HFFc6 (cell line): ENCODE measurements at places on chromosomes 3 and 15. TPM values are rescaled to one million over a fixed set of nuclear protein-coding genes. Genes with fewer than 3 reads are reported as not detected.

GRCh38 chr3:172262991-172263608, 185.2 kb downstream of the GHSR start:
- H3K27me3 ChIP-seq: peaks cover 1% of the 10 kb centered on the region; the same call in 1 of the 2 replicates
- DNase-seq: no peak
- peaks cover 42% of the 10 kb centered on the region for H3K4me1 ChIP-seq

GRCh38 chr15:29054171-29055045, 168.6 kb downstream of the APBA2 start:
- H3K27me3 ChIP-seq: no peaks in the 10 kb centered on the region; the same call in 1 of the 2 replicates
- H3K36me3 ChIP-seq: 0 out of 2 replicates have a peak, but pooled peaks cover 4% of the 10 kb centered on the region
- no peaks in the 10 kb centered on the region for H3K4me1 ChIP-seq

DNA sequence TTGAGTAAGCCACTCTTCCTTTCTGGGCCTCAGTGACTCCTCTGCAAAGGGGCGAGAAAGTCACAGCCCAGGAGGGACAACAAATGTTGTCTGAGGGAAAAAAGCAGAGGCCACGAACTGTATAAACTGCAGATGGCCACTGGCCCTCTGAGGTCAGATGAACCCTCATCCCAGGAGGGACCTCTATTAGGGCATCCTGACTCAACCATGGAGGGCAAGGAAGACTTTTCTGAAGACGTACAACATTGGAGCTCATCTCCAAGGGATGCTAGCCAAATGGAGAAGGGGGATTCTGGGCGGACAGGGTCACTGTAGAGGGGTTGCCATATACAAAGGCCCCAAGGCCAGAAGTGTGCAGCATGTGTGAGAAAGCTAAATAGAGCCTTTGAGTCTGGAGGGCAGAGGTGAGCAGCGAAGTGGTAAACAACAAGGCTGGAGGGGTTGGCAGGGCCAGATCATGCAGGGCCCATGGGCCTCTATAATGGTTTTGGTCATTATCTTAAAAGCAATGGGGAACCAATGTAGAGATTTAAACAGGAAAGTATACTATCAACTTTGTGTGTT, 16.7 kb downstream of the GRAMD2A start:
- DNase-seq: no peak
- H3K36me3 ChIP-seq: no peaks in the 10 kb centered on the region
- peaks cover 12% of the 10 kb centered on the region; the same call in 1 of the 2 replicates for H3K4me1 ChIP-seq
- H3K27ac ChIP-seq: no peak overlapping the region
- no peak overlapping the region for H3K4me3 ChIP-seq
- peaks cover 32% of the 10 kb centered on the region for H3K27me3 ChIP-seq

DNA sequence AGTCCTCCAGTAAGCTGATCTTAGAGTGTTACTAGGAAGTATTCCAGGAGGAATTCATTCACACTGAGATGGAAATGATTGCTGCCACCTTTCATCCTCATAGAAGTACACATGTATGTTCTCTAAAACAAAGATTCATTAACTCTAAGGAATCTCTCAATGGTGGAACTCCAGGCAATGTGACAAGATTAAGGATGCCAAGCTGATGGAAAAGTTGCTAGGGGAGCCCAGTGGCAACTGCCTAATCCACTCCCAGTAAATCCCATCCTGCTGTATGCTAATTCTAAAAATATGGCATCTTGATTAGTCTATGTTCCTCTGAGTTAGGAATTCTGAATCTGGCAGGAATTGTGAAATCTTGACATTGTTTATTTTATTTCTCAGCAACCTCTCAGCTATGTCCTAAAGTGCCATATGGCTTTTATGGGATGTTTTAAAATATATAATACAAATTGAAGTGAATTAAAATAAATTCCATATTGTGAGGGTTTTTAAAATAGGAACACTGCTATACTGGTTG, 210.0 kb upstream of the TRIM42 start:
- 0 out of 2 replicates have a peak, but pooled peaks cover 4% of the 10 kb centered on the region for H3K36me3 ChIP-seq
- no peak overlapping the region for H3K4me3 ChIP-seq
- H3K4me1 ChIP-seq: no peaks in the 10 kb centered on the region
- no peak overlapping the region for H3K27ac ChIP-seq
- H3K27me3 ChIP-seq: no peaks in the 10 kb centered on the region; the same call in none of the 2 replicates

GRCh38 chr3:63921741-63922482, 9.7 kb upstream of the SCAANT1 start:
- DNase-seq: no peak
- H3K4me1 ChIP-seq: peaks cover 30% of the 10 kb centered on the region
- H3K27ac ChIP-seq: no peak overlapping the region

Gene IL20RB
- total RNA-seq: 0.51 and 1.2 TPM in 2 replicates
